ENCODE measurements at places on chromosomes 11 and 22.

DNA sequence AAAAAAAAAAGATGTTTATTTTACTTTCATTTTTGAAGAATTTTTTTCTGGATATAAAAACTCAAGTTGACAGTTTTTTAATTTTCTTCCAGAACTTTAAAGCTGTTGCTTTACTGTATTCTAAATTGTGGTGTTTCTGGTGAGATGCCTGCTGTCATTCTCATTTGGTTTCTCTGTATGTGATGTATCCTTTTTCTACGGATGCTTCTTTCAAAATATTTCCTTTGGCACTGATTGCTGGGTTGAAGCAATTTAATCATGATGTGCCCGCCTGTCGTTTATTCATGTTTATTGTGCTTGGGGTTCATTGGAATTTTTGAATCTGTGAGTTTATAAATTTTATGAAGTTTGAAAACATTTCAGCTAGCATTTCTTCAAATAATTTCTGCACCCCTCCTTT lies 29.4 kb upstream of the CTSD start:
- no peak for DNase-seq

- DNase-seq: peak; percentile 95
These were observed 4.6 kb downstream of the TECTA start for GRCh38 chr11:121105481-121106195.

- no peak for DNase-seq
These were observed 8.2 kb upstream of the OR2D2 start for GRCh38 chr11:6900327-6900999.

GRCh38 chr11:50174975-50175374 lies 142.3 kb downstream of the OR4C45 start:
- DNase-seq: no peak

DNA sequence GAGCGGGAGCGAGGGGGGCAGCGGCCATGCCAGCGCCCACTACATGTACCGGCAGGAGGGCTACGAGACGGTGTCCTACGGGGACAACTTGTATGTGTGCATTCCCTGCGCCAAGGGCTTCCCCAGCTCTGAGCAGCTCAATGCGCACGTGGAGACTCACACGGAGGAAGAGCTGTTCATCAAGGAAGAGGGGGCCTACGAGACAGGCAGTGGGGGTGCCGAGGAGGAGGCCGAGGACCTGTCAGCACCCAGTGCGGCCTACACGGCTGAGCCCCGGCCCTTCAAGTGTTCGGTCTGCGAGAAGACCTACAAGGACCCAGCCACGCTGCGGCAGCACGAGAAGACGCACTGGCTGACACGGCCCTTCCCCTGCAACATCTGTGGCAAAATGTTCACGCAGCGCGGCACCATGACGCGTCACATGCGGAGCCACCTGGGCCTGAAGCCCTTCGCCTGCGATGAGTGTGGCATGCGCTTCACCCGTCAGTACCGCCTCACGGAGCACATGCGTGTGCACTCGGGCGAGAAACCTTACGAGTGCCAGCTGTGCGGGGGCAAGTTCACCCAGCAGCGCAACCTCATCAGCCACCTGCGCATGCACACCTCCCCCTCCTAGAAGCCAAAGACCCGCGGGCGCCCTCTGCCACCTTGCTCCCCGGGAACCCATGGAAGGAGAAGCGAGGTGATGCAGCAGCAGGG lies 20.9 kb upstream of the TMEM191C start:
- DNase-seq: no peak

DNA sequence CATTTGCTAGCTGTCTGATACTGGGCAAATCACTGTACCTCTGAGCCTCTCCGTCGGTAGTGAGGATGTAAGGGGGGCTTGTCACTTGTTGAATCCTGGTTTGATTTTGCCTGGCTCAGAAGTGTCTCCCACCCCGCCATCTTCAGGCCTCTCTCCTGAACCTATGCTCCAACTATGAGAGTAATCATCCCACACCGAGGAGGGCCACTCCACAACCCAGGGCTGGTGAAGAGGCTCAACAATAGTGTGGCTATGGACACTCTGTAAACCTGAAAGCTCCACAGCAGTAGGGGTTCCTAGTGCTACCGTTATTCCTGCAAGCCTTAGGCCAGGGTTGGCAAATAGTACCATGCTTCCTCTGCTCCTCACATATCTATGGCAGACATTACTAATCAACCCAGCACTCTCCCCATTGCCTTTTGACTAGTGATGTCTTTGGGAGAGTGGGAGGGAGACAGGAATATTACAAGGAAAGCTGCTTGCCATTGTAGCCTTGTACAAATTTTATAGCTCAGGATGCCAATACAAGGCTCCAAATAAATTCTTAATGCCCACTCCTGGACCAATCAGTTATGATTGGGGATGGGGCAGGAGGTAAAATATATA lies 134.0 kb upstream of the TEAD1 start:
- DNase-seq: no peak

- DNase-seq: peak; percentile 98
These were observed 153.4 kb downstream of the CCDC34 start for GRCh38 chr11:27209562-27210005.

DNA sequence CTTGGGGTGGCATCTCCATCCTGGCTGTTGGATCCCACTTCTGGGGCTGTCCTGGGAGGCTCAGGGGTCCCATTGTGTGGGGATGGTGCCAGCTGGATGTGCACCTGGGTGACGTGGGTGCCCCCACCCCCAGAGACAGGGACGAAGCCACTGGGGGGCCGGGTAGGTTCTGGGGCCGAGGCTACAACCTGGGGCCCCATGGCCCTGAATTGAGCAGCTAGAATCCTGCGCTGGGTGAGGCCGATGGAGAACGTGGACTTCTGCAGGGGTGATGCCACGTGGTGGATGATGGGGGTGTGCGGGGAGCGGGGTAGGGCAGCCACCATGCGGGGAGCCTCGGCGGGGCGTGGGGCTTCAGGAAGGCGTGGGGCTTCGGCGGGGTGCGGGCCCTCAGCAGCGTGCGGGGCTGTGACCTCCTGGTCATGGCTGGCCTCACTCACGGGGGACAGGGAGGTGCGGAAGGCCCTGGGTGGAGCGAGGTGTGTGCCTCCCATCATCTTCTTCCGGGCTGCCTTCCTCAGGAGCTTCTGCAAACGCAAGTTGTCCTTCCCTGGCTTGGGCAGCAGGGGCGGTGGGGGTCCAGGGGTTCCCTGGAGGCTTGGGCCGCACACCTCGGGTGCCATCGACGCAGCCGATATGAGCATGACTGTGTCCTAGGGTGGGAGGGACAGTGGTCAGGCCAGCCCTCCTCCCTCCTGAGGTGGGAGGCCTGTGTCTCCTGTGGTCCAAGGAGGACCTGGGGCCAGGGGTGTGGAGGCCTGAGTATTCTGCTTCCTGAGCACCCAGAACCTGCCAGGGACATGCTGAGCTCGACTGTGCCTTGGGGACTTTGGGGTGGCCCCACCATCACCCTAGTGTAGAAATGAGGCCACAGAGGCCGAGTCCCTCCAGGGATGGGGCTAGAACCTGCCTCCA lies 1.5 kb downstream of the PRR33 start:
- no peak for DNase-seq

DNA sequence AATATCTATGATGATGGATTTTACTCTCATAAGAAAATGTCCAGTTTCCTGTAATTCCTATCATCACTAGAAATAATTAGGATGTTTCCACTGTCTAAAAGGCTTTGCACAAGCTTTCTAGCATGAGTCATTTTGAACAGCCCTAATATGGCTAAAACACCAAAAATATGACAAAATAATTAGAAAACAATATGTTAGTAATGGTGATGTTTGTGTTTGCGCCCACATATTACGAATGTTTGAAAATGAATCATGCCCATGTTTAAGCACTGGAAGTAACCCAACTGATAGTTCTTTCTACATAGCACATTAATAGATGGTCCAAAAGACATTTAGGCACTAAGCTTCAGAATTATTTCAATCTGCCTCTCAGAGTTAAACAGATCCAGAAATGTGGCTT lies 96.0 kb downstream of the TRPC6 start:
- no peak for DNase-seq

GRCh38 chr11:120603071-120603470 lies 91.5 kb downstream of the GRIK4 start:
- DNase-seq: no peak

DNA sequence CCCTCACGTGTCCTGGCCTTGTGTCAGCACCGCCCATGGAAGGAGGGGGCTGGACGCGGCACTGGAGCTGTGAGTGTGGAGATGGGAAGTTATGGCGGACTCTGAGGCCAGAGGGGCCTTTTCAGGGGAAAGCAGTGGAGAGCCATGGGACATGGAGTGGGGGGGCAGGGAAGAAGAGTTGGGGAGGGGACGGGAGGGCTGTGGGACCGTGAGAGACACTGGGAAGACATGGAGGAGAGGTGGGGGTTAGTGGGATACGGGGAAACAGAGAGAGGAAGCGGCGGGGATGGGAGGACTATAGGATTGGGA lies 58.2 kb downstream of the FBXO7 start:
- no peak for DNase-seq

DNA sequence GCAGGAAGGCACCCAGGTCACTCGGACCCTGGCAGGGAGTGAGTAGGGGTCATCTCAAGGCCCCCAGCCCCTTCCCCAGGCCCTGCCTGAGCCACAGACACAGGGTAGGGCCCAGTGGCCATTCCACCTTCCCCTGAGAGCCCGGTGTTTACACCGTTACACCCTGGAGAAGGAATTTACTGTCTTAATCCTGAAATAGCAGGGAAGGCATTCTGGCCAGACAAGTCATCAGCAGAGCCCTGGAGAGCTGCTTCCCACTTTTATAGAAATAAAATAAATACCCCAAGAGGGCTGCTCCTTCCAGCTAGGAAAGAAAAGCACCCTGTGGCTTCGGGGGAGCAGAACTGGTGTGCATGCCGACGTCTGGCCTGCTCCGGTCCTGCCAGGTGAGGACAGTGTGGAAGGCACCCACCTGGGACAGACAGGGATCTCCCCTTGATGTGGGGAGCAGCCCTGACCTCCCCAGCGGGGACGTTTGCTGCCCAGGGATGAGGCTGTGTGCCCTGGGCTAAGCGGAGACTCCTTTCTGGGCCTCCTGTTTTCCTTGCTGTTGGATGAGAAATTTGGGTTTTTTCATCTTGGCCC lies 180.0 kb downstream of the MN1 start:
- DNase-seq: no peak

DNA sequence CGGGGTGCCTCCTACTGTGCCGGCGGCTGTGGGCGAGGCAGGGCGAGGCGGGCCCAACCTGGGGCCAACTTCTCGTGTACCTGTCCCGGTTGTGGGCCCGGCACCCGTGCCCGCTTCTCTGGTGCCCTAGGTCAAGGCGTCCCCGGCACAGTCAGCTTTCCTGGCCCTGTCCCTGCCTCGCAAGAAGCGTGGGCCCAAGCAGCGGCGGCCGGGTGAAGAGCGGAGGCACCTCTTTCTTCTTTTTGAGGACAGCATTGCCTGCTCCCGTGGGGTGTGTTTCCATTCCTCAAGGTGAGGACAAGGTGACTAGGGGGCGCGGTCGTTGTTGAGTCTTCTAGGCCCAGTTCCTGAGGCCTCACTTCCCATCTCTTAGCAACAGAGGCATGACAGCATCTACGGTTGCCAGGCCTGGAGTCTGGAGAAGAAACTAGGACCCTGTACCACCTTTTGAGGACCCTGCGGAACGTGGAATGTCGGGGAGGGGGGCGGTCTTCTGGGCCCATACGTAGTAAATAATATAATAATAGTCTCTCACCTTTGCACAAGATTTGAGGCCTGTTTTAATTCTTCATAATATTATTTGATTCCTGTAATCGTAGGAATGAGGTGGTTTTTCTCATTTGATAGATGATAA lies 418 bp downstream of the ACO2 start:
- DNase-seq: no peak

All from NCI-H446 treated with DMSO at 0.1 percent for 48 hours (cell line).